Ascending aorta (tissue), 2 donors: ENCODE measurements at places on chromosomes 12 and 14. TPM values are rescaled to one million over a fixed set of nuclear protein-coding genes. Genes with fewer than 3 reads are reported as not detected.
A peak's percentile ranks its signal among the peaks of the same experiment; 100 is the strongest.

DNA sequence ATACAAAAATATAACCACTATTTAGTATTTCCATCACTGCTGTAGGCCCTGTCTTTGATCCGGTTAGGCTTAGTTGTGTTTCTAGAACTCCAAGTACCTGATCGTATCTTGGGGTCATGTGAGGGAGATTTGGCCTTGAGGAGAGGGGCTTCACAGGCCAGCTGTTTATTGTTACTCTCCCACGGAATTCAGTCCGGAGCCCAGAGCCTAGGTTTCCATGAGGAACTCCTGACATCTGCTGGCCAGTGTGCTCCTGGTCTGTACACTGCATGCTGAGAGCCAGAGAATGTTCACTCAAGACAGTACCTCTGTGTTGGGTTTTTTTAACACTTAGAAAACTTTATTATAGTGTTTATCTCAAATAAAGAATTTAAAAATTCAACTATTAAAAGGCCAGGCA lies 341.0 kb upstream of the TMEM132C start:
- no peak overlapping the region for H3K4me3 ChIP-seq
- no peak overlapping the region for H3K27ac ChIP-seq
- no peaks in the 10 kb centered on the region for H3K27me3 ChIP-seq
- peaks cover 15% of the 10 kb centered on the region for H3K4me1 ChIP-seq
- no peak for DNase-seq

DNA sequence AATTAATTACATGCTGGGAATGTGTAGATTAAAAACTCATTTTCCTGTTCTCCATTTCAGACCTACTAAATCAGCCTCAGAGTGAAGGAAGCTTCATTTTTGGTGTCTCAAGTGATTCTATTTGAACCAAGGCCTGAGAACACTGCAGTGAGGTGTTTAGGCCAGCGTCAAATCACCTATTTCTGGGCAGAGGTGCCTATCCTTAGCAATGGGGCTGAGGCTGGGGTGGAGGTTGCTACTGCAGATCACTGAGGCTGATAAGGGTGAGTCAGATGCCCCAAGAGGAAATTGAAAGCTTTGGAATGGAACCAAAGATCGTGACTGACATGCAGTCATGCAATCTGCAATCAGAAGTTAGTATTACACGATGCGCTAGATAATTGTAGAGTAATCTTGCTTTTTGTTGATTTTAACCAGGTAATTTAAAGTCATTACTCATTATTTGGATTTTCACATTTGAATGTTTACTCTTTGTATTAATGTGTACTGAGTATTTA lies 4.4 kb downstream of the TXNRD1 start:
- H3K4me1 ChIP-seq = peaks cover 30% of the 10 kb centered on the region
- peak overlapping the region; percentile 58 for H3K27ac ChIP-seq
- H3K36me3 ChIP-seq = no peaks in the 10 kb centered on the region
- no peaks in the 10 kb centered on the region for H3K27me3 ChIP-seq
- no peak for DNase-seq
- no peak overlapping the region for H3K4me3 ChIP-seq

DNA sequence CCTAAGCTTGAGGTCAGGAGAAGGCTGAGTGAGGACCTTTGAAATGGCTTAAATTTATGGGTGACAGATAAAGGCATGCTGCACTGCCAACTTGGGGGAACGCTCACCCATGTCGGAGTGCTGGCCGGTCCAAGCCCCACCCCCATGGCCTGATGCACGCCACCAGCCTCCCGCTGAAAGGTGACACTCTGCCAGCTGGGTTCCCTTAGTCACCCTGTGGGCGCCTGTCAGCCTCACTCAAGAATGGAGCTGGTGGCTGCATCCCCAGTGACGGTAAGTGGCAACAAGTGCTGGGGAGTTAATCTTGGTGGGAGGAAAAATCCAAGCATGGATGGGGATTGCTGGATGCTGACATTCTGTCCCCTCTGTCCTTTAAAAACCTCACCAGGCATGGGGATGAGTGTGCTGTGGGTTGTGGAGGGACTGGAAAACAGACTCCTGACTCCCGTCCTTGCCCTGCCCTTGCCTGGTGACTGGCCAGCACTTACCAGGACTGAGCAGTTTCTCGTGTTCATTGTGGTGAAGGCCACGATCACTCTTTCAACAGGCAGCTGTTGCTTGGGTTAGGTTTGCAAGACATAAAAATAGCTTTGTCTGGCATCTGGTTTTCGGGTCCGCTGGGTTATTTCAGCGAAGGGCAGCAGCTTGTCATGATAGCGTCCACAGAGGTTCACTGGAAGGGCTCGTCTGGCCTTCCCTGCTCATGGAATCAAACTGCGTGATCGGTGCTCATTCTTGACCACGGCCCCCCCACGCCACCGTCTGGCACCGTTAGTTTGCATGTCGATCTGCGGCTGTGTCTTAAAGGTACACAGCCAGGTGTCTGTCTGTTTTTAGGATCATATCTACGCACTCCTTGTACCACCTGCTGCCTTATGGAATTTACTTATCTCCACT lies 15.0 kb downstream of the ACACB start:
- peaks cover 6% of the 10 kb centered on the region for H3K4me1 ChIP-seq
- no peaks in the 10 kb centered on the region for H3K27me3 ChIP-seq
- H3K36me3 ChIP-seq = no peaks in the 10 kb centered on the region
- peak overlapping the region; percentile 34 for H3K4me3 ChIP-seq
- H3K27ac ChIP-seq = peak overlapping the region; percentile 15

GRCh38 chr12:84994426-84994825 lies 41.7 kb downstream of the TSPAN19 start:
- DNase-seq = no peak
- no peak overlapping the region for H3K27ac ChIP-seq
- no peaks in the 10 kb centered on the region for H3K36me3 ChIP-seq
- no peaks in the 10 kb centered on the region for H3K27me3 ChIP-seq

DNA sequence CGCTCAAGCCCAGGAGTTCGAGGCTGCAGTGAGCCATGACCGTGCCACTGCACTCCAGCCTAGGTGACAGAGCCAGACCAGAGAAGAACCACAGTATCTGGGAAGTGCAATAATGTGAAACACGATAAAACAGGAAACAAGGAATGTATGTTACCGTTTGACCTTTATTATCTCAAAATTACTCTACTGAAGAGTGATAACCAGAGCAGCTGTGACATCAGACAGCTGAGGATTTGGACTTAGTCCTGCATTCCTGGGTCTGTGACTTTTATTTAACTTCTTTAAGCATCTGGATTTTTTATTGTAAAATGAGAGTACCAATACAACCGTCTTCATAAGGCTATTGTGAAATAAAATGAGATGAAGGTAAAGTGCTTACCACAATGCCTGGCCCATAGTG lies 205.7 kb downstream of the EGLN3 start:
- H3K36me3 ChIP-seq = no peaks in the 10 kb centered on the region
- no peak for DNase-seq
- H3K4me1 ChIP-seq = no peaks in the 10 kb centered on the region
- no peaks in the 10 kb centered on the region for H3K27me3 ChIP-seq
- H3K4me3 ChIP-seq = no peak overlapping the region

DNA sequence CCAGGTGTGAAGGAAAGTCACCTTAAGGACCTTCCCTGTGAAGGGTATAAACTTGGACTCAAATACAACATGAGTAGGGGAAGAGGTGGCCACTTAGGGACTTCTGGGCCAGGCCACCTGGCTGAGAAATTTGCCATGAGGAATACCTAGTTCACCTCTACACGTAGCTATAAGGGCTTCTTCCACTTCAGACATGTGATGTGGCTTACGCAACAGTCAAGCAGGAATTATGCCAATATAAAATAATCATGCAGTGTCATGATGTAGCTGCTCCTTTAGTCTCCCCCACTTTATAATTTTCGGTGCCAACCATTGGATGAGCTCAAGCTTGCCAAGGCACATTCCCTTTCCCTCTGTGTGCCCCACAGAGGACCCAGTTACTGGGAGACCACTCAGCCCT lies 166.6 kb upstream of the BCL2L14 start:
- no peak for DNase-seq
- H3K4me3 ChIP-seq = no peak overlapping the region
- peaks cover 8% of the 10 kb centered on the region for H3K4me1 ChIP-seq
- H3K27ac ChIP-seq = no peak overlapping the region
- H3K27me3 ChIP-seq = no peaks in the 10 kb centered on the region

DNA sequence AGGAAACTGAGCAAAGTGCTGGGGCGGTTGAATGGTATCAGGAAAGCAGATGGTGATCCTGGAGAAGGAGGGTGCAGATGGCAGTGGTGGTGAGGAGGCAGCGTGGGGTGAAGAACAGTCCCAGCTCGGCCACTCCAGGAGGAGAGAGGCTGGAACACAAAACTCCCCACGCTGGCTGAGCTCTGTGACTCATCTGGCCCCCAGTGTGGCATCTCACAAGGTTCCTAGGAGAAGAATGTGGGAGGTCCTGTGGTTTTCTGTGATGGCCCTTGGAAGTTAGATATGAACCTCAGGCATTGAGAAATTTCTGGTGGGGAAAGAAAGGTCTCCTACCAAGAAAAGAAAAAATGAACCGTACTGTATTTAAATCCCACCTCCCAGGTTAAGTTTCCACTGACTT lies 8.0 kb upstream of the NRXN3 start:
- no peak overlapping the region for H3K4me3 ChIP-seq
- H3K36me3 ChIP-seq = no peaks in the 10 kb centered on the region
- no peaks in the 10 kb centered on the region for H3K27me3 ChIP-seq
- H3K27ac ChIP-seq = no peak overlapping the region
- no peak for DNase-seq

DNA sequence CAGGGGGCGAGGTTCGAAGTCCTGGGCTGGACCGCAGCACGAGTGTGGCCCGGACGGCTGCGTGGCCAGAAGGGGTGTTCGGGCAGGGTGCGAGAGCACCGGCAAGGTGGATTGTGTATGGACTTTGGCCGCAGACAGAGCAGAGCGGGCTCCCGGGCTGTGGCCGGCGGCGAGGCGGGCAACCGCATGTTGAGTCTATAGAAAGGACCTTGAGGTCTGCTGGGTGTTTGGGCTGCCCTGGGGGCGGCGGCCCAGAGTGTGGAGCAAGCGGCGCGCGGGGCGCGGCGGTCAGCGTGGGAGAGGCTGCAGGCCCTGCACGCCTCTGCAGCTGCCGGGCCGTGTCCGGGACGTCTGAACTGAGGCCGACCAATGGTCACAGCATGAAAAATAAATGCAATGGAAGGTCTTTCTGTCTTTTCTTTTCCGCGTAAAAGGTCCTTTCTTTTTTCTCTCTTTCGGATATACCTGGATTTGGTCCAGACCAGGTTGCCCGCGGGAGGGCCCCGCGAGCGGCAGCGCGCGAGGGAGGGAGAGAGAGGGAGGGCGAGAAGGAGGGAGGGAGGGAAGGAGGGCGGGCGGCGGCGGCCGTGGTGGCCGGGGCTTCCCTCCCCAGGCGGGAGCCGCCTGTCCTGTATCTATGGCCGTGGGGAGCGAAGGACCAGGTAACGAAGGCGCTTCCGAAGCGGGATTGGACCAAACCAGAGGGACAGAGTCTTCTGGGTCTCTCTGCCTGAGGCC lies 5.5 kb upstream of the HOXC9 start:
- H3K36me3 ChIP-seq = no peaks in the 10 kb centered on the region
- peaks cover 11% of the 10 kb centered on the region for H3K4me1 ChIP-seq
- peak overlapping the region; percentile 32 for H3K4me3 ChIP-seq
- peaks cover 45% of the 10 kb centered on the region for H3K27me3 ChIP-seq

DNA sequence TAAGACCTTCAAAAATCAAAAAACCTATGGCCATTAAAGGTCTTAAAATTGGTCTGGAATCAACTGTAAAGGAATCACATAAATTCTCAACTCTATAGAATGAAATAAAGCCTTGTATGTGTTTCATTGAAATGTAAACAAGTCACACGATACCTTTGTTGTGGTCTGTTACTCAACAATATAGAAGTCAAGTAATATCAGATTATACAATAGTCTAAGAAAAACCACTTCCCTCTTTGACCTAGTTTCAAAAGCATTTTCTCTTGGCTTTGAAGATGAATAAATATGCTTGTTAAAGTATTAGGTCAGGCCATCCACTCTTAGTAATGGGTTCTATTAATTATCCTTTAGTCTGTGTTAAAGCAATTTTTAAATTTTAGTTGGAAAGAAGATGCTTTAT lies 79.8 kb upstream of the DIO2 start:
- H3K36me3 ChIP-seq = no peaks in the 10 kb centered on the region
- H3K4me3 ChIP-seq = no peak overlapping the region
- no peaks in the 10 kb centered on the region for H3K27me3 ChIP-seq
- H3K4me1 ChIP-seq = no peaks in the 10 kb centered on the region
- H3K27ac ChIP-seq = no peak overlapping the region

- H3K27me3 ChIP-seq = no peaks in the 10 kb centered on the region
- no peak overlapping the region for H3K4me3 ChIP-seq
- DNase-seq = no peak
- H3K36me3 ChIP-seq = no peaks in the 10 kb centered on the region
- H3K4me1 ChIP-seq = peaks cover 25% of the 10 kb centered on the region
- H3K27ac ChIP-seq = no peak overlapping the region
These were observed 114.2 kb downstream of the PDE3A start for GRCh38 chr12:20482491-20483054.

GRCh38 chr12:111624540-111624939 lies 25.4 kb upstream of the ATXN2 start:
- no peaks in the 10 kb centered on the region for H3K36me3 ChIP-seq
- H3K4me3 ChIP-seq = no peak overlapping the region
- no peak for DNase-seq
- no peaks in the 10 kb centered on the region for H3K27me3 ChIP-seq
- no peak overlapping the region for H3K27ac ChIP-seq
- H3K4me1 ChIP-seq = no peaks in the 10 kb centered on the region

- no peak overlapping the region for H3K27ac ChIP-seq
- H3K27me3 ChIP-seq = no peaks in the 10 kb centered on the region
- no peaks in the 10 kb centered on the region for H3K4me1 ChIP-seq
- no peak overlapping the region for H3K4me3 ChIP-seq
These were observed 5.8 kb upstream of the BIN2 start for GRCh38 chr12:51329742-51330141.

DNA sequence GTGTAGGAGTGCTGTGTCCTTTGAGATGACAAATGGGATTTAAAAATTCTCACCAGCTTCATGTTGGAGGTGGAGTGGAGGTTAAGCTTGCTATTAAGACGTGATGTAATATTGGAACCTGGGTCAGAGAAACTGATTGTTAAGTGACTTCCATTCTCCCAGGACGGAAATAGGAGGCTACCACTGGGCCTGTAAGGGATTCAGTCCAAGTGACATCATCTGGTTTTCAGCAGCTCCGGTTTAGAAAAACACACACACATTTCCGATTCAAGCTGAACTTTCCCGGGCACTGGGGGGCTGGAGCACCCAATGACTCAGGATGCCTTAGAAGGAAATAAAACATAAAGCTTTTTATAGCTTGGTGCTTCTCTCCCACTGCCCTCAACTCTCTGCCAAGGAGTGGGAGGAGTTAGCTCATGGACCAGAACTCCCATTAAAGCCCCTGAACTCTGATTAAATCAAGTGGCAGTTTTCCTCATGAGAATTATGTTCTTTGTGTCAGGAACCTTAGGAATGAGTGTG lies 12.4 kb downstream of the CALM1 start:
- H3K4me1 ChIP-seq = peaks cover 15% of the 10 kb centered on the region
- DNase-seq = peak; percentile 96
- H3K27ac ChIP-seq = peak overlapping the region; percentile 95

GRCh38 chr14:43540948-43541347 lies 966.1 kb downstream of the FSCB start:
- DNase-seq = no peak
- H3K27me3 ChIP-seq = no peaks in the 10 kb centered on the region
- no peaks in the 10 kb centered on the region for H3K36me3 ChIP-seq
- H3K4me1 ChIP-seq = no peaks in the 10 kb centered on the region

GRCh38 chr12:28507867-28508266 lies 317.6 kb downstream of the CCDC91 start:
- no peak overlapping the region for H3K4me3 ChIP-seq
- H3K36me3 ChIP-seq = no peaks in the 10 kb centered on the region
- no peaks in the 10 kb centered on the region for H3K4me1 ChIP-seq
- no peak for DNase-seq

GRCh38 chr12:115249671-115250278 lies 565.8 kb upstream of the TBX3 start:
- no peak for DNase-seq
- no peak overlapping the region for H3K27ac ChIP-seq
- no peaks in the 10 kb centered on the region for H3K27me3 ChIP-seq
- no peaks in the 10 kb centered on the region for H3K4me1 ChIP-seq

EXOC3L4 gene
- total RNA-seq = not detected

PYM1 gene
- total RNA-seq = 83.7 TPM

NANOG gene
- total RNA-seq = not detected

THAP2 gene
- 2.6 TPM for total RNA-seq
